ENCODE measurements at places on chromosomes 1 and 21.
A peak's percentile ranks its signal among the peaks of the same experiment; 100 is the strongest.

- no peak for DNase-seq
Measured at GRCh38 chr1:19909971-19910370, 13.4 kb downstream of the PLA2G2E start.

DNA sequence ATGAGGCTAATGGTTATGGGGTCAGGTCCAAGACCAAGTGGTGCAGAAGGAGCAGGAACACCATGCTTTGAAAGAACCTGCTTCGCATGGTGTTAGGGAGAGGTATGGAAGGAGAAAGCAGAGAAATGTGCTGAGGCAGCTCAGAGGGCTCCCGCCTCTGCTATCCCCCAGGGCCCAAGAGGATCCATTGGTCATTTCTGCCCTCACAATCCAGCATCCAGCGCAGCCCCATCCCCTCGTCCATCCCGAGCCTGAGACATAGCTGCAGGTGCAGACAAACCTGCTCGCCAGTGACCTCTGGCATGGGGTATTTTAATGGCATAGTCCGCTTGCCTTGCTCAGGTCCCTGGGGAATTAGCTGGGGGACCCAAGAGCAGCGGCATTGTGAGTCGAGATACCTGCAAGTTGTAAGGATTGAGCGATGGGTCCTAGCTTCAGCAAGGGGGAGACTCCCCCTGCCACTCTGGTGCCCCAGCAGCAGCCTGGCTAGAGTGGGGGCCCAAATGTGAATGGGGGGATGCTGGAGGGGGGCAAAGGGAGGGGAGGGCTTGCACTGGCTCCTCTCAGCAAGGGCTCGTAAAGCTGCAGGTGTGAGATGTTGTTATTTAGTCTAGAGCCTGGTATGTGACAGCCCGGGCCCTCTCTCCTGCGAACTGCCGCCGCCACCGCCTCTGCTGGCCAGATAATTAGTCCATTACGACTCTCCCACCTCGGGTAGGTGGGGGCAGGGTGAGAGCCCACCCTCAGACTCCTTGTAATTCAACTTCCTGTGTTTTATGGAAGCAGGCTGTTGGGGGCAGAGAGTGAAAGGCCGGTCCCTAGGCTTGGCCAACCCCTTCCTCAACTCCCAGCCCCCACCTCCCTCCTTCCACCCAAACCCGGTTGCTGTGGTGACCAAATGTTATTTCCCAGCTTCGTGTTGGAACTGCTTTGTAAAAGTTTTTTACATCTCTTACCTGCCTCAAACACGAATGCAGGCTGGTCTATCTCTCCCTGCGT is 118.8 kb downstream of the RNF220 start:
- no peak for DNase-seq

DNA sequence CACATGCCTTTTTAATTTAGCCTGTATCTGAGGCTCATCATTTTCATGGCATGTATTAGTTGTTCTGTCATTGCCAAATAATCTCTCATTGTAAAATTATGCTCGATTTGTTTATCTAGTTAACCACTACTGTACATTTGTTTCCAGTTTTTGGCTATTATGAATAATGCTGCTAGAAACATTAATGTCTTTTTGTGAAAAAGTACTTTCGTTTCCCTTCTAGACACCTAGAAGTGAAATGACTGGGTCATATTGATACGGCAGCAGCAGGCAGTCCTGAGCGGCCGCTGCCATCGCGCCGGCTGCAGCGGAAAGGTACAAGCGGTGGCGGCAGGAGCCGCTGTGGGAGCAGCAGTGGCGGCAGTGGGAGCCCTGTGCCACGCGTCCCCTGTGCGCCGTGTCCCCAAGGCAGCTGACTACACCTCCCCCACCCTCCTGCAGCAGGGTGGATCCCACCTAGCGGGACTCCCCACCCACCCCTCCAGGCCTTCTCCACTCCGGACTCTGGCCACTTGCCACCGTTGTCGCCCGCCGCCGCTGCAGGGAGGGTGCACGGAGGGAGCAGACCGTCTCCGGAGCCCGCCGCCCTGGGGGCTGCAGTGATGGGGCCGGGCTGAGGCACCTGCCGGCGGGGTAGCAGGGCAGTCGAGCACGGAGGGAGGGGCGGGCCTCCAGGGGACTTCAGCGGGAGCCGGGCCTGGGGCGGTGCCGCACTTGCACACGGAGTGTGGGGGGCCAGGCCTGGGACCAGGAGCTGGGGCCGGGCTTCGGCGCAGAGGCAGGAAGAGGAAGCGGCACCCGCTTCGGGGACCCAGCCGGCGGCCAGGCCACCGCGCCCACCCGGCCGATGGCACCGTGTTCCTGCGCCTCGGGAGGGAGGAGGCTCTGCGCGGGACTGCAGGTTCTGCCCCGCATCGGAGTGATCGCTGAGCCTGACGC is 66.8 kb upstream of the RGS7 start:
- peak; percentile 42 for DNase-seq

- DNase-seq, result no peak
Measured at GRCh38 chr1:26327956-26328362, 10.2 kb downstream of the CD52 start.

GRCh38 chr1:67572594-67573221 is 112.3 kb upstream of the GADD45A start:
- DNase-seq, result no peak

GRCh38 chr1:47689894-47690293 is 252.1 kb downstream of the FOXD2 start:
- no peak for DNase-seq

DNA sequence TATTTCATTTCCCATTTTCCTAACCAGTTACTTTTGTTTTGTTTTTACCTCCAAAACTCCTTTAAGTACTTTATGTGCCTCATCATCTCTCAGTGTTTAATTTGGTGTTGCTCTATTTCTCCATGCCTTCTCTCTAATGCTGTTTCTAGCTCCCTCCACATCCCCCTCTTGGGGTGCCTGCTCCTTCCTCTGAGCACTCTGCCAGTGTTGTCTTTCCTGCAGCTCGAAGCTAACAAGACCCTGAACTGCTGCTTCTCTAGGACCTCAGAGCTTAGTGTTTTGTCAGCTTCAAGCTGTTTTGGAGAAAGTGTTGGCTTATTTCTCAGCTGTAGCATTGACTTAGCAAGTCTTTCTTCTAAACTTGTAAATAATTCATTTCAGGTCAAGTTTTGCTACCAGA is 290.6 kb downstream of the DPYD start:
- no peak for DNase-seq

DNA sequence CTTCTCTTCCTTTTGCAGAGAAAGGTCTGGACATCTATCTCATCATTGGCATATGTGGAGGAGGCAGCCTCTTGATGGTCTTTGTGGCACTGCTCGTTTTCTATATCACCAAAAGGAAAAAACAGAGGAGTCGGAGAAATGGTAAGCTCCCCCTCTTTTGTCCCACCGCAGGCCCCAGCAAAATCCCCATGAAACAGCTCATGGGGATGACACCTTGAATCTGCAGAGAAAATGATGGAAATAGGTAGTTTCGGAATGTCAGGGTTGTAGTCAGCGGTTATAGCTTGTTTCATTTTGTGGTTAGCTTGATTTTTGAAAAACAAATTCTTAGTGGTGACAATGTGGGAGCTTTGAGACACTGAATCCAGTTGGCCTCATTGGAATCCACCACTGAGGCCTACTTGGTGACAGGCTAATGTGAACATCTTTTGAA is 10.3 kb downstream of the CD2 start:
- no peak for DNase-seq

DNA sequence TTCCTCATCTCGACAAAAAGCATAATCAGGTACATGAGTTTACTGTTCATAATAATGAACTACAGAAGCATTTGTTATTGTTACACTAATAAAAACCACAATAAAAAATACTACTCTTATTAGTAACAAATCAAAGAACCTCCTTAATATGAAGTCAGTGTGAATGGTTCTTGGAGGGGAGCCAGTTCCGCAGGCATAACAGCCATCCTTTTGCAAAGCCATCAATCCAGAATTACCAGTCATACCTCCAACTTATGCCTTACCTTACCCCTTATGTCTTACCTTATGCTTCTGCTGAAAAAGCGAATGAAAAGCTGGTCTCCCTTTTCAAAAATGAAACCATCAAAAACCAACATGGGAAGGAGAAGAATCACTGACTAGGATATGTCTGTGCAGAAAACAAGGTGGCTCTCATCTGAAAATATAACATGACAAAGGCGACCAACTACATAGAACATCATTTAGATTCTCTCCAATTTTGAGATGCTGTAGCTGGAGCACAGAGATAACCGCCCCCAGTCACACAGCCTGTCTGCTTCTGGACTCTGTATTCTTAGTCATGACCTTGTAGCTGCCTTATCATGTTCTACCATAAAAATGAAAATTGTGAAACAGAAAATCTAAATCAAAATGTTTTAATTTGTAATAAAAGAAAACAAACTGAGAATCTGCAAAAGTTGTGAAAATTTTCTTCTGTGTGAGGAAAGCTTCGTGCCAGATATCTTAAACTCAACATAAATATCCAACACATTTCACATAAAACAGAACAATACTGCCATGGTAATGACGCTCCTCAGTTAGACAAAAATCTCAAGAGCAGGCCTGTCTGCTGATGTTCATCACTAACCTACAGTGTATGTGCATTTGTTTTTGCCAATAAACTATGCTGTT is 438.2 kb downstream of the SMYD3 start:
- DNase-seq, result no peak

DNA sequence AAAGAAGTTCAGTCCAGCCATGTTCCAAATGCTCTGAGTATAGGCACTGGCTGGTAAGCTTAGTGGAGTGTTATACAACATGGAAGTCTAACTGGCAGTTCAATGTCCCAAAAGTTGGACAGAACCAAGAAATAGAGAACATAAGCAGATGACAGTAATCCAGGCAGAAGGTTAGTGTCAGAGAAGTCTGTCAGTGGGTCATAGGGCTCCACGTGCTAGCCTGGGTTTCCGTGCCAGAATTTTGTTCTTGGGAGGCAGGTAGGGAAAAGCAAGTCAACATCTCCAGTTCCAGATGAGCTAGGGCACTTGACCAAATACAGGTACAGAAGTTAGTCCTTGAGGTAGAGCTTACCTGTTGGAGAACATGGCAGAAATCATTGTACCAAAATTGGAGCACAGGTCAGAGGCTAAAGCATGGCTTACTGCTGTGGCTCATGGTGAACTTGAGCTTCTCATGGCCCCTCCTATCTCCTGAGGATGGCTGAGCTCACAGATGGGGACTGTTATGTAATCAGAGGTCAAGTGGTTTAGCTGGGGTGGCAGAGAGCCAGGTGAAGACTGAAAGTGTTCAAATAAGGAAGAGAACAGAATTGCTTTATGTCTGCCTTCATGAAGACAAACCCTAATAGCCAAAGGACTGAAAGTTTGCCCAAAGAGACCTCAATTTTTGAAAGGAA is 170.8 kb downstream of the NFIA start:
- DNase-seq, result no peak

GRCh38 chr1:15153184-15153841 is at the start of gene TMEM51:
TSS of gene TMEM51 (plus strand) at chr1:15153747. CDS start at chr1:15215088, 61,341 bp downstream.
- peak; percentile 18 for DNase-seq

GRCh38 chr1:182629499-182630096 is 25.4 kb upstream of the RGS16 start:
- no peak for DNase-seq

- no peak for DNase-seq
Measured at GRCh38 chr1:70994753-70995268, 52.8 kb downstream of the PTGER3 start.

DNA sequence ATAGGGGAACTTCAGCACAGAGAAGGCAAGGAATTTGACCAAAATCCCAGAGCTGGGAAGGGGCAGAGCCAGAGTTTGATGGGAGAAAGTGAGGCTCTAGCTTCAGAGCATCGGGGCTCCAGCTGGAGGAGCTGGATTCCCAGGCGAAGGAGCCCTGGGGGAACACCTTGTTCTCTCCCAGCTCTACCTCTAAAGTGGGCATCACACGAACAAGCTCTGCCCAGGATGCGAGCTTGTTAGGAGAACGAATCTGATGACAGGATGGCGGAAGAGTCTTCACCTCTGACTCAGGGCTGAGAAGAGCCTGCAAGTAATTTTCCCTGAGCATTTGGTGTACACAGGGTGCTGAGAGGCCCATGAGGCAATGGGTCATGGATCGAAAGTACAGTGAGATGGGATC is 22.0 kb downstream of the TNNT2 start:
- no peak for DNase-seq

- no peak for DNase-seq
Measured at GRCh38 chr1:113429461-113430153, 39.3 kb downstream of the MAGI3 start.

DNA sequence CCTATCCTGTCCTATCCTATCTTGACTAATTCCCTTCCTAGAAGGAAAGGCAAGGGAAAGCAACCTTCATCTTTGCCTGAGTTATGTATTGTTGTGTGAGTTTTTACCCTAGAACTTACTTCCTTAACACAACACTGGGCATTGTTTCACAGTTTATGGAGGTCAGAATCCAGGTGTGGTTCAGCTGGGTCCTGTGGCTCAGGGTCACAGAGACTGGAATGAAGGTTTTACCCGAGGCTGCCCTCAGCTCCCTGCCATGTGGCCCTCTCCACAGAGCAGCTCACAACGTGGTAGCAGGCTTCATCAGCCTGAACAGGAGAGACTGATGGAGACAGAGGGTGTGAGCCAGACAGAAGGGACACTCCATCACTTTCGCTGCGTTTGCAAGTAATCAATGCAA is 140.5 kb downstream of the FCRL5 start:
- no peak for DNase-seq

GRCh38 chr1:98172578-98172977 is 251.7 kb upstream of the DPYD start:
- DNase-seq, result no peak

DNA sequence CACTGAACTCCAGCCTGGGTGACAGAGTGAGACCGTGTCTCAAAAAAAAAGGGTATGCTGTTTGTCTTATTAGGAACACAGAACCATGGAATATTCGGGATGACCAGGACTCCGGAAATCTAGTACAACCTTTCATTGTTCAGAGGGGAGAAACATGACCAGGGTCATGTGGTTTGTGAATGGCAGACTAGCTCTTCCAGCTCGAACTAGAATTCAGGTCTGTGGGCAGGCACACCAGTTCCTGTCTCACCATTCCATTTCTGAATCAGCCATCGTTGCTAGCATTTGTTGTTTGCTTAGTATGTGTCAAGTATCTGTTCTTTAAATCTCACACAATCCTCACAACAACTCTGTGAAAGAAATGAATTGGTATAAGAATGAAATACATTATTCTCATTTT is 50.9 kb downstream of the MDM4 start:
- no peak for DNase-seq

DNA sequence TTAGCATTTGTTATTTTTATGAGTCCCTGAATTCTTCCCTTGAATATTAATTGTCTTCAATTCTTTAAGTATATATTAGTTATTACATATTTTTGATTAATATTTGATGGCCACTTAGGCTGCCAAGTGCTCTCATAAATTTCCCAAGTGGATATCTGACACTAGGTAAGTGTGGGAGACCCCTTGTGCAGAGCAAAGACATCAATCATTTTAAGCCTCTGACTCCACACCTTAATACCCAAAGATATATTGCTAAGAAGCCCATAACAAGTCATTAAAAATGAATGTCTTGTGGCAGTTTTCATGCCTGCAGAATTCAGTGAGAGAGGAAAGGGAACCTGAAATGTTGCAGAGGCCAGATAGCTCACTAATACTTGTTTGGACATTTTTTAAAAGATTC is 58.4 kb upstream of the PROX1 start:
- no peak for DNase-seq

DNA sequence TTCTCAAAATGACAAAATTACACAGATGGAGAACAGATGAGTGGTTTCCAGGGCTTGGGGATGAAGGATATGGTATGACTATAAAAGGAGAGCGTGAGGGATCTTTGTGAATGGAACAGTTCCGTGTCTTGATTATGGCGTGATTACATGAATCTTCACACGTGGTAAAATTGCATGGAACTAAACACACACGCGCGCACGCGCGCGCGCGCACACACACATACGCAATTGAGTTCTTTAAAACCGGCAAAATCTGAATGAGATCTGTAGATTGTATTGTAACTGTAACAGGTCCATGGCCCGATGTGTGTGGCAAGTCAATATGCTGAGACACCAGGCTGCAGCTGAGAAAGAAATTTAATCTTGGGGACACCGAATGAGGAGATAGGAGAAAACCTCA is 11.1 kb upstream of the LRRN2 start:
- DNase-seq, result no peak
